Left lung (tissue), 14 donors: ENCODE measurements at places on chromosomes 13 and 19. TPM values are rescaled to one million over a fixed set of nuclear protein-coding genes. Genes with fewer than 3 reads are reported as not detected.

DNA sequence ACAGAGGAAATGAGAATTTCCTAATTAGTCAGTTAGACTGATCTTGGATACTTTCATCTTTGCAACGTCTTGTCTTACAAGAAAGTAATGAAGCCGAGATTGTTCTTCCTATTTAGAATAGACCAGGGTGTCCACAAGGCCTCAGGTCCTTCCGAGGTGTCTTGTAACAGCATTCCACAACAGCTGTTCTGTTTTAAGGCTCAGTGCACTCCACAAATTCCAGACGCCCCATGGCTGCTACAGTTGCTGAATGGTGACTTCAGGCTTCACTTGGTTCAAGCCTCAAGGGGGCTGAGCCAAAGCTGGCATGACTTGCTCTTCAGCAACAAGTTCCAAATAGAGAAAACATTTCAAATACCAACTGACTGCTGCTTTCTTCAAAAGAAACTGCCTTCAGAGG, 143.4 kb downstream of the SHISA2 start:
- DNase-seq = no peak

- no peak for DNase-seq
Observed at GRCh38 chr19:40363069-40363468, 14.6 kb downstream of the PLD3 start.

Gene KLK6
- 0.15 TPM for polyA plus RNA-seq

Gene CYP2B6
- polyA plus RNA-seq = not detected
